ENCODE measurements at places on chromosomes 7 and 10.

GRCh38 chr7:30846378-30846777 lies 65.3 kb upstream of the AQP1 start:
- DNase-seq, result no peak

- DNase-seq, result no peak
Measured at GRCh38 chr7:36051501-36051900, 101.6 kb upstream of the EEPD1 start.

DNA sequence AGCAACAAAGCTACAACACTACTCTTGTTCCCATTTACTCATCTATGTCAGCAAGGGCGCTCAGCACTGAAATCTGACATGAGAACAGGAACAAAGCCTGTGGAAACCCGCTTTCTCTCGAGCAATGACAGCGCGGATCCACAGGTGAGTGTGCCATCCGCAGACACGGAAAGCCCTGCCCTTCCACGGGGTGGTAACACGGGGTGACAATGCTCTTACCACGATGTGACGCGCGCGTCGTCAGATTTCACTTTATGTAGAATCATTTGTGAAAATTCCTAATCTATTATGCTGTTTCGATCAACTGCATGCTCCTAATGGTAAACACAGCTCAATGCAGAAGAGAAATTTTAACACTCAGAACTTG lies 34.4 kb downstream of the ZFAND2A start:
- no peak for DNase-seq

DNA sequence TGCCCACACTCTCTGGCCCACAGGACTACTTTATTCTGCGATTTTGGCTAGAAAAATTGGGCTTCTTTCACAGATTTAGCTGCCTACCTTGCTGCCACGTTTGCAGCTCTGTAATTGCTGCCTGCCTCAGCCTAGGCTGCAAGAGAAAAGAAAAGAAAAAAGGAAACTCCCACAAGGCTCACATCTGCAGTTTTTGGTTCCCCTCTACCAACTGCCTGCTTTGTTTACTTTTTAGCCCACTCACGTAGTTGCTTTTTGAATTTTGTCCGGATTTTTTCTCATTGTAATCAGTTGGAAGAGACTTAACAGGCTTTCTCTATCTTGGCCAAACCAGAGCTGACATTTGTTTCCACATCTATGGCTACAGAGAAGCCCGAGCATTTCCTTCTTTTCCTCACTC lies 24.3 kb downstream of the SUN3 start:
- no peak for DNase-seq

- no peak for DNase-seq
Measured at GRCh38 chr7:70458745-70459144, 673.2 kb upstream of the GALNT17 start.

GRCh38 chr10:118370499-118370898 lies 28.4 kb upstream of the FAM204A start:
- DNase-seq, result no peak

DNA sequence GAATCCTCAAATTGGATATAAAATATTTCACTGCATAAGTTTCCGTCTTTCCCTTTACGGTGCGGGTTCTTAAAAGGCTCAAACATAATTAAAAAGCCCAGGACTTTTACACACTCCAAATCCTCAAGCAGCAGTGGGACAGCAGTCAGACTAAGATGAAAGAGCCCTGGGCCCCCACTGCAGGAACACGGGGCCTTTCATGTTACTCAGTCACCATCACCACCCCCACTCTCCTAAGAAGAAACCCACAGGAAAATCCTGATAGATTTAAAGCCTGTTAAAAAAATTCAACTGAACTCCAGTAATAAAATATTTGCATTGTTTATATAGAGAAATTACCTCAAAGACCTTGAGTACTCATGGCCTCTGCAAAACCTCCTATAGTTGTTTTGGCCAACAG lies 74.0 kb upstream of the TRIL start:
- DNase-seq, result no peak

GRCh38 chr10:75967491-75967890 lies 536.1 kb downstream of the LRMDA start:
- no peak for DNase-seq

DNA sequence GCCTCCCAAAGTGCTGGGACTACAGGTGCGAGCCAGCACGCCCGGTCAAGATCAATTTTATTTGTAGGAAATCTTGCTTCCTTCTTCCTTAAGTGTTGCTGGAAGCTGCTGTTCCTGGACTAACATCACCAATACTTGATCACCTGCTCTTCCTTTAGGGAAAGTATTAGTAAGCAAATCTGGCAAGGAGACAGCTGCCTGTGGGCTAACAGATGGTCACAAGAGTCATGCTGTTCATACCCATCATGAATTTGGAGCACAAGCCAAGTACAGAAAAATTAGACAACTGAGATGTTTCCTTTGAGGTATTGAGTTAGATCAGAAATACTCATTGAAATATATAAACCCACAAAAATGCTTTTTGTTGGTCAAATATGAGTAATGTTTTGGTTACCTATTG lies 27.9 kb downstream of the BAIAP2L1 start:
- no peak for DNase-seq

GRCh38 chr7:7002418-7003062 lies 176.5 kb upstream of the CCZ1B start:
- no peak for DNase-seq

- DNase-seq, result no peak
Measured at GRCh38 chr7:47198159-47198558, 383.8 kb downstream of the TNS3 start.

GRCh38 chr7:106279425-106280197 lies 5.2 kb downstream of the NAMPT start:
- no peak for DNase-seq

GRCh38 chr7:86295526-86295925 lies 348.2 kb upstream of the GRM3 start:
- no peak for DNase-seq

DNA sequence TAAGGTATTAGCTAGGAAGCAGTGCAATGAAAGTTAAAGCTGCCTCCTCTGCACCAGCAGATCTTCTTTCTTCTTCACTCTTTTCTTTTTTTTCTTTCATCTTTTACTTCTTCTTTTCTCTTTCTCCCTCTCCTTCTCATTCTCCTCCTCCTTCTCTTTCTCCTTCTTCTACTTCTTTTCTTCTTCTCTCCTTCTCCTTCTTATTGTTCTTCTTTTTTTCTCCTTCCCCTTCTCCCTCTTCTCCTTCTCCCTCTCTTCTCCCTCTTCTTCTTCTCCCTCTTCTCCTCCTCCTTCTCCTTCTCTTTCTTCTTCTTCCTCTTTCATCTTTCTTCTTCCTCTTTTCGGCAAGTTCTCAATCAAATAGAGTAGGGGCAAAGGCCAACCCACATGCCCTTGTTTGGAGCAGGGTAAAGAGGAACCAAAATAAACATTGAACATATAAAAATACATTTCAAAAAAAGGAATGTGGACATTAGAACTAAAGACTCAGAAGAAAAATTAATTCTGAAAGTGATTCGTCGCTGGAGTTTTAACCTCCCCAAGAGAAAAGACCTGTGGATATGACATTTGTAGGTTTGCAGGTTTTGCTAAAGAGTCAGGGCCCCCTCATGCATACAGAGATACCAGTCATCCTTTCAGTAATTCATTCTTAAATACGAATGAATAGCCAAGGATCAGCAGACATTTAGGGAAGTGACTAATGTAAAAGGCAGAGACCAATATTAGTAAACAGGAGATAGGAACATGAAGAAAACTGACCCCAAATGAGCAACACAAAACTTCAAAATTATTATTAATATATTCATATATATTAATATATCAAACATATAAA lies 93.0 kb upstream of the RSU1 start:
- DNase-seq, result no peak

- DNase-seq, result no peak
Measured at GRCh38 chr10:17857040-17857439, 47.9 kb downstream of the MRC1 start.

DNA sequence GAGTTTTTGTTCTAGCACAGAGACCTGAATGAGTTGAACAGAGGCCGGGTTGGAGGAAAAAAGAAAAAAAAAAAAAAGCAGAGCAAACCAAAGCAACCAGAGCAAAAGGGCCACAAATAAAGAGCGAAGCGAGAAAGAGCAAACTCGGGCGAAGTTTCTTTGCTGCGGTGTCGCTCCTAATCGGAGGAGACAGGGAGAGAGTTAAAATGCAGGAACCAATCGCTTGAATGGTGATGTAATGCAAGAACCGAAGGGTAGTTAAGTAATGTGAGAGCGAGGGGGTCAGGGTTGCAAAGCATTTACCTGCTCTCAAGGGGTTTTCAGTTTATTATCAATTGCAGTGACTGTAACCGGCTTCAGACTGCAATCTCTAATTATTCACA lies 271.7 kb downstream of the TRIL start:
- no peak for DNase-seq

DNA sequence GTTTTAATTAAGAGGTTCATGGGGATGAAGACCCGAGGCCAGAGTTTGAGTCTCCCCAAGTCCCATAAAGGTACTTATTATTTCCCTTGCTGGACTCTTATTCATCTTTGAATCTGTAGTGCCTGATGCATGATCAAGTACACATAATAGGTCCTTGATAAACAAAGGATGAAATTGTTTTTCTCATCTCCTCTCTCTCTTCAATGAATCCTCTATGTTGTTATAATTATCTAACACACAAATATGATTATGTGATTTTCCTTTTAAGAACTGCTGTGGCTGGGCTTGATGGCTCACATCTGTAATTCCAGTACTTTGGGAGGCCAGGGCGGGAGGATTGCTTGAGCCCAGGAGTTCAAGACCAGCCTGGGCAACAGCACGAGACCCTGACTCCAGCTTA lies 117.7 kb downstream of the BAMBI start:
- no peak for DNase-seq

DNA sequence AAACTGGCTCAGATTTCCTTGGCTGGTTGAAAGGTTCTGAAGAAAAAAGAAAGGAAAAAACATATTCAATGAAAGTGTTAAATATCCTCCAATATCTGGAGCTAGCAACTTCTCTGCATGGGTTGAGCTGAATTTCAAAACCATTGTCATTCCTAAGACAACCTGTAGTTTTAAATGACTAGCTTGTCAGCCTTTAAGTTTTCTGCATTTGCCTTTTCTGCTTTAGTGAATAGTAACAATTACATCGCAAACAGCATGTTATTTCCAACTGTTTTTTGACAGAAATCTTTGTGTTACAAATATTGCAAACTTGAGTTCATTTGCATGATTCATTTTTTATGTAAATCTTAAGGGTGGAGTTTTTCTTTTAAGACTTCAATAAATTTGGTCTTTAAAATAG lies 852.3 kb upstream of the CELF2 start:
- no peak for DNase-seq

DNA sequence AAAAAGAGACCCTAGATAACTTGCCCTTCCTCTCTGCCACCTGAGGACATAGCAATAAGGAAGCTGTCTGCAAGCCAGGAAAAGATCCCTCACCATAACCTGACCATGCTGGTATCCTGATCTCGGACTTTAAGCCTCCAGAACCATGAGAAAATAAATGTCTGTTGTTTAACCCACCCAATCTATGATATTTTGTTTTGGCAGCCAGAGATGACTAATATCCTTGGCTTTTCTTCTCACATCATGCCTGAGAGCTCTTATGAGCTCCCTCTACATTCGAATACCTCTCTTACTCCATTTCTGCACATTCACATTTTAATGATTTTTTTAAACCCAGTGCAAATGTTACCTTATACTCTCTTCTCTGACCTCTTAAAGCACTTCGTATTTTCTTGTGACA lies 214.0 kb upstream of the CHRM2 start:
- no peak for DNase-seq

DNA sequence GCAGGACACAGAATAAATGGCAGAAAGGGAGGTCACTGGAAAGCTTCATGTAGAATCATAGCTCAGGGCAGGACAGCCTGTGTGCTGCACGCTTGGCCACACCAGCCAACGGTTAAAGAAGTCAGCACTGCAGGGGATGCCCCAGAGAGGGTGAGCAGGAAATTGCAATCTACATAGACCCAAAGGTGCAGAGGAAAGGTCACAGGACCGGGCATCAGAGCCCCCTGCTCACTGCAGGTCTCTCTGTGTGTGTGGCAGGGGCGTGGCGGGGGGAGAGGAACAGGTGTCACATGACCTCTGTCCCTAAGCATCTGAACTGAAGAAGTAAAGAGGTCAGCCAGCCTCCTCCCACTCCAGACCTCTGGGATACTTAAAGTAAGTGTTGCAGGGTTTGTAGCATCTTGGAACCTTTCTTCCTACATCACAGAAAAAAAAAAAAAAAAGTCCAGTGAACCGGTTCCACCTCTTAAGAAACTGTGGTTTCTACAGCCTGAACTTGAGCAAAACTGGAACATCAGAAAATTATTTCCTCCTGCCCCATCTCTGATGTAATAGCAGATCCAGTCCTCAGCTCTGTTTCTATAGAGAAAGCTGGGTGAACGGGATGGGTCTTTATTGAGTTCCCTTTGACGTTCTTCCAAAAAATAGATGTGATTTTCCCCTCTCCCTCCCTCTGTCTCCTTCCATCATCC lies 64.3 kb downstream of the RGS10 start:
- DNase-seq, result no peak

DNA sequence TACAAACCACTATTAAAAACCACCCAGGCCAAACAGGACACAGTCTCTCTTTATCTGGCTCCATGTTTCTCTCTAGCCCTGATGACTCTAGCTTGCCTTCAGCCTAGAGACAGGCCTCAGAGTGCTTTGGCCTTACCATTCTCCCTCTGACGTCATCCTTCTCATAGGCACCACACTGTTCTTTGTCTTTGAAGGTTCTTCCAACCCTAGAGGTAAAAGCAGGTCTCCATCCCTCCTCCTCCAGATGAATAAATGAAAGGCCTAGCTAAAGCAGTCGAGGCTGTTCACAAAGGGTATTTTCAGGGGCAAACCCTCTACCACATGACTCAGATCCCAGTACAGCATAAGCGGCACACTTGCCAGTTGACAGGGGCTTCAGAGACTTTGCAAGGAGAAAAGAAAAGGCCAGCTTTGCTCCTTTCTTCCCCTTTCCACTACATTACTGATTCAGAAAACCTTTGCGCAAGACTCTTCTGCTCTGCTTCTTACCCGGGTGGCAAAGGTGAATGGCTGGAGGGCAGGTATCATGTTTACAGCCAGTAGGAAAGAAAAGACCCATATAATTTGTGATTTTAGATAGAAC lies 14.8 kb downstream of the NFE2L3 start:
- no peak for DNase-seq

- no peak for DNase-seq
Measured at GRCh38 chr7:5713124-5713912, 68.1 kb downstream of the RNF216 start.

DNA sequence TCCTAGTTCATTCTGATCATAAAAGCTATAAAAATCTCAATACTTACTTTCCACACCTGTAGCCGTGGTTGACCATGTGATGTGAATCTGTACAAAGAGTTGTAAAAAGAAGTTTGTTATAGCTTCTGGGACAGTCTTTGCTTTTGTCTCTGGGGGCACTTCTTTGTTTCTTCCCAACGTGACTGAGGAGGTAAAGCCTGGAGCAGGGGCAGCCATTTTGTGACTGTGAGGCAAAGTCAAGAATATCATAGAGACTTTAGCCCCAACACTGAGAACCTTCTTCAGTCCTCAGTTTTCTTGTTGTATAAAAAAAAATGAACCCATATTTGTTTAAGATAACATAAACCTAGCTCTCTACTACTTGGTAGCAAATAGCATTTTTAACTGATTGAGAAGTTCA lies 29.4 kb upstream of the LYZL1 start:
- no peak for DNase-seq

Data from stimulated activated CD4-positive, alpha-beta T cell treated with anti-CD3 and anti-CD28 coated beads, Interleukin-4, amount 100 ng/mL, for 4 hours (primary cell).